Stimulated activated CD4-positive, alpha-beta T cell treated with anti-CD3 and anti-CD28 coated beads, TNF-alpha, amount 100 ng/mL, for 1 hour (primary cell): ENCODE measurements at places on chromosomes 16 and 17.

DNA sequence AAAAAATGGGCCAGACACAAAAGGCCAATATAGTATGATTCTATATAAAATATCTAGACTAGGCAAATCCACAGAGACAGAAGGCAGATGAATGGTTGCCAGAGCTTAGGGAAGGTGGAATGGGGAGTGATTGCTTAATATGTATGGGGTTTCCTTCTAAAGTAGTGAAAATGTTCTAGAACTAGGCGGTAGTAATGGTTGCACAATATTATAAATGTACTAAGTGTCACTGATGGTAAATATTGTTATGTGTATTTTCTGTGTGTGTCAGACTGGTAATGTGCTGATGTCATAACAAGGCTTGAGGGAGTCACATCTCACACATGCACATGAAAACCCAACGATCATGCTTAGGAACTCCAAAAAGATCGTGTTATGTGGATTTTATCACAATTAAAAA, 106.9 kb upstream of the SIAH1 start:
- no peak for DNase-seq

GRCh38 chr16:62208934-62209333, 172.7 kb upstream of the CDH8 start:
- no peak for DNase-seq

- no peak for DNase-seq
These were observed 924 bp downstream of the SMARCD2 start for GRCh38 chr17:63841350-63842172.

- DNase-seq, result no peak
These were observed 29.0 kb upstream of the CLEC18B start for GRCh38 chr16:74450236-74450635.

- no peak for DNase-seq
These were observed 4.5 kb downstream of the PCGF2 start for GRCh38 chr17:38743556-38744171.

DNA sequence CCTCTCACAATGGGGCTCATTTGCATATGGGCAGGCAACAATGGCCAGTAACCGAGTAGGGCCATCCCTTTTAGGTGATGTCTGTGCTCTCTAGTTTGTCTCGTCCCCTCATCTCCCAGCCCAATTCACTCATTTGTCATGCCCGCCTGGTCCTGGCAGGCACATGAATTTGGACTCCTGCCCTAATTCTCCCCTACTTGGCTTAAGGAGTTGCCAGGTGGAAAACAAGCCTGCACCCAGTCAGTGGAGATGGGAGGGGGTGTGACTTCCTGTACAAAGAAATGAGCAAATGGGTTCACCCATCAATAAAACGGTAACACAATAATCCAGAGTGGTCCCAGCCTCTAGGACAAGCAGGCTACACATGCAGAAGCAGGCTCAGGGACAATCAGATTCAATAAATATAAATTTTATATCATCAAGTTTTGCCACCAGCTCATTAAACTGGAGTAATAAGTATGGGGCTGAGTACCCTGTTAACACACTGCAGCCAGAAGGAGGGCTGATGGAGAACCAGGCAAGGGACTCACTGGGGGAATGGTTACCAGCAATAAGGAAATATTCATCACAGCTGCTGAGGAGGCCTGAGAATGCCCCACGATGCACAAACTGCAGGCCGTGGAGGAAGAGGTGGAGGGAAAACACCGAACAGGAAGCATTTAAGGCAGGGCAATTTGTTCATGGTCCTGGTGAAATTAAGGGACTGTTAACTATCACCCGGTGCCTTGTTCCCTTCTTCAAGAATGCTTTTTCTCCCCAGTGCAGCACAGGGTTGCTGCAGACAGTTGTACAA, 84.4 kb upstream of the GPRC5B start:
- DNase-seq, result no peak

DNA sequence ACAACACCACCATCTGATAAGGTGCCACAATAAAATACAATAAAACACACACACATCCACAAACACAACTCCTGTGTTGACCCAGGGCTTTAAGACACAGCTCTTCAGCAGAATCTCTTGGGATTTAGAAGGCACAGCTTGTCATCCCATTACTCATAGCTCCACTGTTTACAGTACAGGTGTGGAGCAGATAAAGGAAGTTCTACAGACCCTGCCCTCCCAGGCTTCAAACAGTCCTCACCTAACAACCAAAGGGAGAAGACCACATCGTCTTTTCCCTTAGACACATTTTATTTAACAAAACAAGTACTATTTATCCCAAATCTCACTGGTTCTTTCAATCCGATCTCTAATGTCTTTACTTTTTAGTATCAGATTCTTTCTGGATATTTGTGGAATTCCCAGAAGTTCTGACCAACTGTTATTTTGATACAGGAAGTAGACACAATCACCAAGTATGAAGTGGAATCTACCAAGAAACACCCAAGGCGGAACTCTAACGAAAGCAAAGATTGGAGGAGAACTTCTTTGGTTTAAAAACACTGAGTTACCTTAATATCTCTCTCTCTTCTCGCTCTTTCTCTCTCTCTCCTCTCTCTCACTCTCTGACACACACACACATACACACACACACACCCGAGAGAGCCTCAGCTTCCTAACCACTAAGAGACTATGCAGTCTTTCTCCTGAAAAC, 46.1 kb downstream of the CYTH1 start:
- no peak for DNase-seq

- DNase-seq, result no peak
These were observed 67.6 kb downstream of the USP31 start for GRCh38 chr16:23081675-23082119.

GRCh38 chr17:58811290-58811689, 55.6 kb downstream of the PPM1E start:
- no peak for DNase-seq

GRCh38 chr17:35372846-35373533, 431 bp downstream of the SLFN11 start:
- no peak for DNase-seq

GRCh38 chr16:85129876-85130704, 17.8 kb upstream of the CIBAR2 start:
- DNase-seq, result no peak

- DNase-seq, result no peak
These were observed 24.5 kb downstream of the RCVRN start for GRCh38 chr17:9880582-9880999.

DNA sequence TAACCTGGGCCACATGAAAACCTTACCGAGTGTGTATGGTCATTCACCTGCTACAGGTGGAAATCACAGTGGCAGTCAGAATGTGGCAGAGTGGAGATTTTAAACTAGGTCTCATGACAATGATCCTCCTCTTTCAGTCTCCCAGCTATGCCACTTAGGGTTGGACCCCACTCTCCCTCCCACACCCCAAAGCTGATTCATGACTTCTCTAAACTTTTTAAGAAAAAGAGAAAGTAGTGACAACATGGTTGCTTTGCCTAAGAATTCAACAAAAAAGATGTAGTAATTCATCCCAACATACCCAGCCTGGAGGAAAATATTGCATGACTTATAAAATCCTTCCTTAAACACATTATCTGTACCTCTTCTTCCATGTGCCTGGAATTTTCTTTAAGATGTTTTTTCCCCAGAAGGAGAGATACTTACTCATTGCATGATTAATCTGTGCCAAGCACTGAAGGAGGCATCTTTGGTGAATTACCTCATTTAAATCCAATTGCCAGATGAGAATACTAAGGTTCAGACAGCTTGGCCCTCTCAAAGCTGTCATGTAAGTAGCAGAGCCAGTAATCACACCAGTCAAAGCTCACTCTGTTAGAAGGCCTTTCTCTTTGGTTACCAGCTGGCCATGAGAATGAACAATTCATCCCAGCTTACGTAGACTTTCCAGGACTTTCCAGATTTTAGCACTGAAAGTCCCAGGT, 119.9 kb downstream of the COPRS start:
- no peak for DNase-seq

DNA sequence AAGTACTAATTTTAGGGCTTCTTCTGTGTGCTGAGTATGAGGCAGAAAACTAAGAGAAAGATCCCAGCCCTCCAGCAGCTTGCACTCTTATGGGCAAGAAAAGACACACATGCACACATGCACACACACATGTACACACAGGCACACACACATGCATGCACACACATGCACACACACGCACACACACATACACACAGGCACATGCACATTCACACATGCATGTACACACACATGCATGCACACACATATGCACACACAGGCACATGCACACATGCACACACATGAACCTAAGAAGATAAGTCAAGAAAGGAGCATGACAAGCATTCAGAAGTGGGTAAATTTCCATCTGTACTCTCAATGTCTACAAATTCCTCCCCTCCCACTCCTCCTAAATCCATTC, 130.2 kb downstream of the IRX3 start:
- DNase-seq, result no peak

GRCh38 chr17:55705847-55706246, 16.8 kb downstream of the TMEM100 start:
- DNase-seq, result no peak

GRCh38 chr16:47888142-47888541, 267.7 kb downstream of the ABCC12 start:
- no peak for DNase-seq

DNA sequence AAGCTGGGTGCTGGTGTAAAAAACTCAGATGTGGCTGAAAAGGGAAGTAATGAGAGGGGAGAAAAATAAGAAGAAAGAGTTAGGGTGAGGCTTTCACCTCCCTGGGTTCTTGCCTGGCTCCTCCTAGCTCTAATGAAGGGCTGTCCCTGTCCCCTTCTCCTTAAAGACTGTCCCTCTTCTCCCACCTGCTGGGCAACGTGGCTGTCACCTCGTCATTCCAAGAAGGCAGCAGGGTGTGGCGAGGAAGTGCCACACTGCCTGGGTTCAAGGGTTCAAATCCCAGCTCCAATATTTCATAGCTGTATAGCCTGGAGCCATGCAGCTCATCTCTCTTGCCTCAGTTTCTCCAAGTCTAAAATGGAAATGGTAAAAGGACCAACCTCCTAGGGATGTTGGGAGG, 122.5 kb upstream of the CACNG5 start:
- DNase-seq, result no peak

- DNase-seq, result no peak
These were observed 14.0 kb upstream of the FAM83G start for GRCh38 chr17:19018600-19018950.

DNA sequence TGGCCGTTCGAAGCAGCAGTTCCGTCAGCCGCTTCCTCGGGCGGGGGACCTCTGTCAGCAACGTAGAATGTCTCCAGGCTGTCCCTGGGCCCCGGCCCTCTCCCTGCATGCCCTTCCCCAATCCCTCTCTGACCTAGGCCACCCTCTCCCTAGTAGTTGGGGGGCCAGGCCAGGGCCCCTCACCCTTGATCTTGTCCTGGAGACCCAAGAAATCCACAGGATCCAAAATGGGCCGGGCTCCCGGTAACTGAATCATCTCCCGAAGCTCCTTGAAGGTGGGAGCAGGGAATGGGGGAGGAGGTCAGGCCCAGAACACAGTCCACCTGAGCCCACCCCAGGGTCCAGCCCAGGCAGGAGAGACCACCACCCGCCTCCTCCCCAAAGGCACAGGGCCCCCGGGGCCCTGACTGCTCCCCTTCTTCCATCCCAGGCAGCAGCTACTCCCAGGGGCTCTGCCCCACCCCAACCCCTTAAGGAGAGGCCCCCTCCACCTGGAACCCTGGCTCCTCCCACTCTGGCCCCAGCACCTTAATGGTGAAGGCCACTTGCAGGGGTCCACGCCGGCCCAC, 4.7 kb upstream of the GRIN2C start:
- DNase-seq, result no peak

- no peak for DNase-seq
These were observed 7.4 kb downstream of the RNF112 start for GRCh38 chr17:19418251-19418992.

DNA sequence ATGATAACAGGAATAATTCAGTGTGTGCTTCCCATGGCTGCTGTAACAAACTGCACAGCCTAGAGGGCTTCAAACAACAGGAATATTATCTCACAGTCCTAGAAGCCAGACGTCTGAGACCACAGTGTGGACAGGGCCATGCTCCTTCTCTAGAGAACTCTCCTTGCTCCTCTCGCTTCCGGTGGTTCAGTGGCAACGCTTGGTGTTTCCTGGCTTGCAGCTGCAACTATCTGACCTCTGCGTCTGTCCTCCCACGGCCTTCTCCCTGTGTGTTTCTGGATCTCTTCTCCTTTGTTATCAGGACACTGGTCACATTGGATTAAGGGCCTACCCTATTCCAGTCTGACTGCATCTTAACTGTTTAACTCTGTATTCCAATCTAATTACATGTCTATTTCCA, 414.3 kb downstream of the MAF start:
- no peak for DNase-seq

- DNase-seq, result no peak
These were observed 51.1 kb downstream of the CENPV start for GRCh38 chr17:16301963-16302855.

DNA sequence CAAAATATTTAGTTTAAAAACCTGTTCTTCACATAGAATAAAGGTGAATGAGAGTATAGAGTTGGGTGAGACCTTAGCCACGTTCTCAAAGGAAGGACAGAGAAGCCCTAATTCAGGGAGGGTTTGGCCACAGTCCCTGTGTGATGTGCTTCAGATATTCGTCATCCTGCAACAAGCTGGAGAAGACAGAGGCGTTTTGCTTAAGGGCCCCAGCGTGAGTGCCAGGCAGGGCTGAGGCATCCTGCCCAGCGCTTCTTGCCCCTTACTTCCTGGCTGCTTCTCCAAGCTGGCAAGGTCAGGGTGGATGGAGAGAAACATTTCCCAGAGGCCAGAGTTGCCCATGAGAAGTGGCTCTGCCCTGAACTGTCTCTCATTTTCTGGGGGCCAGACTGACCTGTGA, 46.9 kb downstream of the AXIN2 start:
- DNase-seq, result no peak

DNA sequence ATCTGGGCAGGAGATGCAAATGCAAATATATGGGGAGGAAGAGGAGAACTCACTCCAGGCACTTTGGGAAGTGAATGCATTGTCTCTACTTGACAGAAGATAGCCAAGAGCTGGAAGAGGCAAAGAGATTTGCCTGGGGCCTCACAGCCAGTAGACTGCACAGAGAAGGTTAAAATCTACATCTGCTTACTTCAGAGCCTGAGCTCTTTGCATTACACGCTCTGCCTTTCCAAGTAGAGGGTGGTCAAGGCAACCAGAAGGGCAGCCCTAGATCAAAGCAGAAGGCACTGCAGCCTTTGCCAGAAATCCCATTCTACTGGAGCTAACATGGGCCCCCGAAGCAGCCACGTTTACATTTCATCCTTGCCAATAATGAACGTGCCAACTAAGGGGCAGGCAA, 407.2 kb upstream of the CCL2 start:
- no peak for DNase-seq
